Right forelimb (tissue), 1 donor: ENCODE measurements at places on chromosomes 3 and 15.

- no peak for DNase-seq
Measured at GRCh38 chr3:194900854-194901522, 215.3 kb downstream of the FAM43A start.

- DNase-seq, result no peak
Measured at GRCh38 chr15:37135225-37135624, 34.9 kb upstream of the MEIS2 start.

- no peak for DNase-seq
Measured at GRCh38 chr15:70576696-70577095, 186.7 kb downstream of the UACA start.

GRCh38 chr3:133750259-133750656 lies 4.1 kb downstream of the TF start:
- no peak for DNase-seq

GRCh38 chr3:122178711-122179110 lies 4.8 kb upstream of the CASR start:
- DNase-seq, result no peak
